ENCODE measurements at places on chromosomes 3 and 15.

DNA sequence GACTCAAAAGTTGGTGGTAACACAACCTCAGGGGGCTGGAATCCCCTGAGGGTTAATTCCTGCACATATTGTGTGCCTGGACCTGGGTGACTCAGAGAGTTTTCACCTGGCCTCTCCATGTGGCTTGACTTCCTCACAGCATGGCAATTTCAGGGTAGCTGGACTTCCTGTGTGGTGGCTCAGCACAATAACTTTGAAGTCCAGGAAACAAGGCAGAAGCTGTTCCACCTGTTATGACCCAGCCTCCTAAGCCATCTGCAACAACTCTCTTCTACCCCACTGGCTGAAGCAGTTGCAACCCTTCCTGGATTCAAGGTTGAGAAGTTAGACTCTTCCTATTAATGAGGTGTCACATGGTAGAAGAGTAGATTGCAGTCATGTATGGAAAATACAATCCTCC, 58.4 kb downstream of the EDEM1 start:
- no peak for DNase-seq

GRCh38 chr3:180283251-180283650, 246.5 kb upstream of the PEX5L start:
- no peak for DNase-seq

DNA sequence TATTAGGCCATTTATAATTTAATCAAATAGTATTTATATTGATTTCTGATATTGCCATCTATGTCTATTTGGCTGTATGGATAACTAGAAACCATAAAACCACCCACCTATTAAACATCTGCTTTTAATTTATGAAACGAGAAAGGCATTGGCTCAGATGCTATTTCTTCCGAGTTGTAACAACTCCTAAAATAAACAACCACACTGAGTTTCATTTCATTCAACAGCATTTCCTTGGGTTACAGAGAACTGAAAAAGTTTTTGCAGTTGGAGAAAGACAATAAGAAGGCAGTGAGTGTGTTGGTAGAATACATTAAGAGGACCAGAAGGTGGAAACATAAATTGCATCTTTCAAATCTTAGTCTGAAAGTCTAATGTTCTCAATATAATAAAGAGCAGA, 79.1 kb downstream of the AQR start:
- DNase-seq: no peak

DNA sequence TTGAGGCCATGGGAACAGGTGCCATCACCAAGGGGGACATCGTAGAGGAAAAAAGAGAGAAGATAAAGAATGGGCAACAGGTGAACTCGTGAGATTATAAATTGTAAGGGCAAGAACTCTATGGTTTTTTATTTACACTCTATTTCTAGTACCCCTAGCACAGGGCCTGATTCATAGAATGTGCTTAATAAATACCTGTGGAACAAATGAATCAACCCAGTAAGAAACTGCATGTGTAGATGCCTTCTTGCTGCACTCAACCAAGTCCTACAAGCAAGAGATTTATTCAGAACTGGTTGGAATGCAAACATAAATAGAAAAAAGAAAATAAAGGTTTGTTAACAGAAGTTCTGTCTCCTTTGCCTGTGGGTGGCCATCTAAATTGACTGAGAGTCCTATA, 18.7 kb upstream of the KPNA1 start:
- no peak for DNase-seq

DNA sequence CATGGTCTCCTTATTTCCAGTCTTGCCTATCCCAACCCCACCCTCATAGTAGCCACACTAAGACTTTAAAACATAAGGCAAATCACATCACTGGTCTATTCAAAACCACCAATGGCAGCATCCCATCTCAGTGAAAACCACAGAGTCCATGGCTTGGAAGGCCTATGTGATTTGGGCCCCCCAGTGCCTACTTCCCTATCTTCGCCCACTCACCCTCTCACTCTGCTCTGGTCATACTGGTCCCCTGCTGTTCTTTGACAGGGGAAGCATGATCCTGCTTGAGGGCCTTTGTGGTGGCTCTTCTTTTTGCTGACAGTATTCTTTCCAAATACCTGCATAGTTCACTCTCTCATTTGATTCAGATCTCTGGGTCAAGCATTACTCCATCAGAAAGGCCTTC, 3.3 kb downstream of the GTF2A2 start:
- DNase-seq: no peak

DNA sequence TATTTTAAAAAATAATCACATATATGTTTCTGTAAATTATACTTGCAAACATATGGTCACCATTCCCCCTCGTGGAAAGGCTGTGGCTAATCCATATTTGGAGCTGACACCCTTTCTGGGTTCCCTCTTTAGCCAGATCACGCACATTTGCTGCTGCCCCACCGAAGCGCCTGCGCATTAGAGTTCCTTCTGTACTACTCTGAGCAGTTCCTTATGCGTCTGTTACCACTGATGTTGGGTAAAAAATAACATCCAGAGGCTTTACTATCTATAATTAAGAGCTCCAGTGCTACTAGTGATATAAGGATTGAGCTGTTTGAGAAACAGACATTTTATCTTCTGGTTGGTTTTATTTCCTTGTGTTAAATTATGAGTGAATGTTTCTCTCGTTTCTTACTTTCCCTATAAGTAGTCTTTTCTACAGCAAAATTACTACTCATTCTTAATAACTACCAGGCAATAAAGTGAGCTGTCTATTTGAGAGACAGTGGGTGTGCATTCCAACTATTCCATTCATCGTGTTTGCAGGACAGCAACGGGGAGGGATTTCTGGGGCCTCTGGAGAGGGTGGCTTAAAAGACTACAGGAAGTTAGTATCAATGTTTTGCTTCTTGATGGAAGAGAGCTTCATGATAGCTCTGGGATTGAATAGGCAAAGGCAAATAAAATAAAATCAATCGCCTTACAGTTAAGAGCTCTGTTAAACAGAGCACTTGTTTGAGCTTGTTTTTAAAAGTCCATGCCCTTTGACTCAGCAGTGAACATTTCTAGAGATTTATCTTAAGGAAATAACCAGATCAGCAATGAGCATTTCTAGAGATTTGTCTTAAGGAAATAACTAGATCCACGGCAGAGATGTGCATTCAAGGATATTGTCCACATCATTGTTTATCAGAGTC, 245.2 kb downstream of the CD47 start:
- no peak for DNase-seq

DNA sequence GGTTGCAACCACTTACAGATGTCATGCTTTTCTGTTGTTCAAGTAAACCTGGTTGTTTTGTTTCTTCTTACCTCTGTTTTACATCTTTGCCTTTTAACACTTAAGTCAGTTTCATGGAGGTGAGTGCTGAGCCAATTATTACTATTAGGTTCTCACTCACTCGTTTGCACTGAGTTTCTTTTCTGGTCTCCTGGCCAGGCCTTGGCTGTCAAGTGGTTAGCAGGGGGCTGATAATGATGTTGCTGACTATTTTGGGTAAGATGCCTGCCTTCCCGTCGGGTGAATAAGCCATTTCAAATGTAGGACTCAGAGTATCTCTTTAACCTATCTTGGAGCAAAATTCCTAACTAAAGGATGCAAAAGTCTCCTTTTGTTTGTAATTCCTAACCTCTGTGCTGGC, 78.5 kb downstream of the KLHL25 start:
- no peak for DNase-seq

DNA sequence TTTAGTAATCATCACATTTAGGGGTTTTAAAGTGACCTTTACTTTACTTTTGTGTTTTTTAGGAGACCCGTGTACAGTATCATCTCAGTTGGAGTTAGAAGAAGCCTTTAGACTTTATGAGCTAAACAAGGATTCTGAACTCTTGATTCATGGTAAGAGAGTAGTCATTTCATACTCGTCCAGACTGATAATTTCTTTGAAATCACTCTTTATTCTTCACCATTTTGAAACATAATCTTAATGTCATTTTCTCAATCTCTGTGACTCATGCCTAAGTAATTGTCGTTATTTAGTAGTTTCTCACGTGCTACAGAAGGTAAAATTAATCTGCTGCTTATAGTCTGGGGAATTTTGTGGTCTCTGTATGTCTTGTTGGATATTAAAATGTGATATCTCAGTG, 37.7 kb downstream of the PRKCI start:
- DNase-seq: no peak

DNA sequence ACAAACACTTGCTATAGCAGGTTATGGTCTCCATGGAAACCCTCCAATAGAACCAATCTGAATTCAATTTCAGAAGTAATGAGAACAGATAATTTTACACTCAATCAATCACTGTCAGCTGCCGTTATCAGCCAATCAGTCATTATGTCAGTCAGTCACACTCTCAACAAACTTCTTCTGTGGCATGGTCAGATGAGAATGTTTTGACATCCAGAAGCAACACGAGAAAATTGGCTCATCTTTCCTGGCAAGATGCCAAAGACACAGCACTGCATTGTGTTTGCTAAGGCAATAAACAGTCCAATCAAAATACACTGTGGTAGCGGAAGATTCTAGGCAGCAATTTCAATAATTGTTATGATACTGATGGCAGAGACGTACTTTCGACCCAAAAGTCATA, 190.7 kb downstream of the RORA start:
- no peak for DNase-seq

GRCh38 chr3:26915208-26915607, 292.6 kb downstream of the LRRC3B start:
- DNase-seq: no peak

GRCh38 chr3:42637001-42637400, 16.5 kb upstream of the ZBTB47 start:
- DNase-seq: no peak

GRCh38 chr15:63061975-63062374, 19.4 kb downstream of the TPM1 start:
- no peak for DNase-seq

- no peak for DNase-seq
Measured at GRCh38 chr15:61116825-61117224, 112.3 kb downstream of the RORA start.

- DNase-seq: no peak
Measured at GRCh38 chr15:43527016-43527801, 9.8 kb downstream of the MAP1A start.

- no peak for DNase-seq
Measured at GRCh38 chr3:132164469-132165092, 129.8 kb upstream of the CPNE4 start.

GRCh38 chr3:148605521-148605920, 92.2 kb upstream of the AGTR1 start:
- DNase-seq: no peak

- DNase-seq: no peak
Measured at GRCh38 chr15:27671819-27672437, 427.2 kb downstream of the OCA2 start.

DNA sequence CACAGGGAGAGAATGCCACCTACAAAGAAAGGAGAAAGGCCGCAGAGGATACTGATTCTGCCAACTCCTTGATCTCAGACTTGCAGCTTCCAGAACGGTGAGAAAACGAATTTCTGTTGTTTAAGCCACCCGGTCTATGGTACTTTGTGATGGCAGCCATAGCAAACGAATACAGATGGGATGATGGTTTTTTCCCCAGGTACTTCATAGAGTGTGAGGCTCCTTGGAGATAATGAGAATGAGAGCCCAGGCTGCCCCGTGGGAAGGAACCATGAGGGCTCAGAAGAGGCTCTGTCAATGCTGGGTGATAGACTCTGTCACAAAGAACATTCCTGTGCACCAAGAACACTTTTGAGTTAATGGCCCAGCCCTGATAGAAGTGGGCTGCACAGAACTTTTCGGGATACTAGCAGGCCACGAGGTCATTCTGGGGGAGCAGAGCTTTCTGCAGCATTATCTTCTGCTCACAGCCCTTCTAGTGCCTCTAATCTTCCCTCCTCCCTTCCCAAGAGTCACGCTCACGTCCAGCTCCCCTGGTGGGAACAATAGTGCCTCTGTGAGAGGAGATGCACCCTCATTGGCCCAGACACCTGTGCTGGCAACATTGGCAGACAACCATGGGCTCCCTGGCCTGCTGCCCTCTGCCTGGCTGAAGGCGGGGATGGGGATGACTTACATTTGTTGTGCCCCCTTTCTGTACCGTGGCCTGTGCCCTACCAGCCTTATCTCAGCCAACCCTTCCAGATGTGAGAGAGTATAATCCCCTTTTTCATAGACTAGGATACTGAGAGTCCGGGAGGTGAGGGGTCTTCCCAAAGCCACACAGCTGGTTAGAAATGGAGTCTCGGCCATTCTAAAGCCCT, 5.2 kb upstream of the RLBP1 start:
- DNase-seq: no peak

DNA sequence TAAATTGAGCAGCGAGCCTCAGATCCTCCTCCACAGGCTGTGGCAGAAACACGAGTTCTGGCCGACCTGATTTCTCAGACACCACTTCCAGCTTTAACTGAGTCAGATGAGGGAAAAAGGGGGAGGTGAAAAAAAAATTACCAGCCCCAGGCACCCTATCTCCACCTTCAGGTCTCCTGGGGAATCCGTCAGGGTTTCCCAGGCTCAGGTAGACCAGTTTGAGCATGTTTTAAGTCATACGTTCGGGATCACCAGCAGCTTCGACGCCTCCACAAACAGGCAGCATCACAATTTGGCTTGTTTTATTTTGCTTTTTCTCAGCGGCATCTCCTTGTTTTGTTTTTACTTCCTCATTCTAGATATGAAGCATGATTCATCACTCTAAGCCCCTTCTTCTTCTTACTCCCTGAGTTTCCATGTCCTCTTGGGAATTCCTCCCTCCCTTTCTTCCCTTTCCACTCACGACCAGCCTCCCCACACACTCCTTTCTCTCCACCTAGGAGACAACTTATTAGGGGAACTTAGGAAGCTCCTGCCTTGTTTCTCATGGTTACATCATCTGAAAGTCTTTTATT, 190.1 kb downstream of the ZNF621 start:
- DNase-seq: no peak

DNA sequence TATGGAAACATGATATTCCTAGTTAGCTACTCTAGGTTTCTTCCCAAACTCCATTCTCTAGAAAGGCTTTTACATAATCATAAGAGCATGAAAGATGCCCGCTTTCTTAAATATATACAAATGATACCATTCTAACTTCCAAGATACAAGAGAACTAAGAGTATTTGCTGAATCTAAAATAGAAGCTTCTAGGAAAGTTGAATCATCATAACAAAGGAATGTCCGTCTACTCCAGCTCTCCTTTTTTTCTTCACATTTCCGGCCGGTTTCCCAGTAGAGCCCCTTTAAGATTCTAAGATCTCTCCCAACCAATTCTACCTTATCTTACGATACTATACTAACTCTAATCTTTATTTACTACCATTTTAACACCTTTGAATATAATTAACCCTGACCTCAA, 60.1 kb downstream of the RAD18 start:
- no peak for DNase-seq

GRCh38 chr15:76979996-76980520, 14.9 kb upstream of the PSTPIP1 start:
- no peak for DNase-seq

DNA sequence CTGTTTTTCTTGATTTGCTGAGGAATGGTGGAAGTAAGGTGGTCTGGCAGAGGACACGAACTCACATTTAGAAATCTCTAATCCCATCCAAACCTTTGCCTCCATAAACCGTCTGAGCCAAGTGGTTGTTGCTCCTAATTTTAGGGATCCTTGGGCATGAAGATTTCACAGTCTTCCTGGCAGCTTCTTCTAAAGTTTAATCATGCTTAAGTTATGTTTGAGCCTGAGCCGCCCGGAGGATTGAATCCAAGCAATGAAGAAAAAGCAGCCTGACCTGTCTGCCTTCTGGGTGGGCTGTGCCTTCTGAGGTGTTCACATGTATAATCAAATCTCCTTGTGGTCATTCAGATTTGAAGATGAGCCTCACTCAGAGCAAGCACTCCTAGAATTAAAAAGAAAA, 249.0 kb downstream of the CD47 start:
- DNase-seq: no peak
